NCI-H2227 treated with DMSO at 0.1 percent for 48 hours (cell line): ENCODE measurements at places on chromosomes 3 and 15.

DNA sequence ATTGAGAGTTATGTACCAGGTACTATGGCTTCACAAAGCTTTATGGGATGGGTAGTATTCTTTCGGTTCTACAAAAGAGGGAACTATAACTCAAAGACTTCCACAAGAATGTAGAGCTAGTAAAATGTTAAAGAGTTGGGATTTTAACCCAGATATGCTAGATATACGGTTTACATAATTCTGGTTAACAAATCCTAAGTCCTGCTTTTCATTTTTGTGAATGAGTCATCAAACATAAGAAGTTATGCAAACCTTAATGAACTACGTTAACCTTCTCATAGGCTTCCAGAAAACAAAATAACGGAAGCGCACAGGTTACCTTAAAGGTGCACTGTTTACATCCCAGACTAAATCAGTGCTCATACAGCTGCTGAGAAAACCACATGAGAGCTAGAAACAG is 1049.3 kb downstream of the MCTP2 start:
- DNase-seq = no peak

GRCh38 chr3:180320631-180321030 is 281.3 kb upstream of the TTC14 start:
- no peak for DNase-seq

GRCh38 chr3:46527239-46527638 is 29.5 kb downstream of the RTP3 start:
- DNase-seq = no peak

GRCh38 chr3:5022187-5022965 is 43.1 kb downstream of the BHLHE40 start:
- DNase-seq = no peak

DNA sequence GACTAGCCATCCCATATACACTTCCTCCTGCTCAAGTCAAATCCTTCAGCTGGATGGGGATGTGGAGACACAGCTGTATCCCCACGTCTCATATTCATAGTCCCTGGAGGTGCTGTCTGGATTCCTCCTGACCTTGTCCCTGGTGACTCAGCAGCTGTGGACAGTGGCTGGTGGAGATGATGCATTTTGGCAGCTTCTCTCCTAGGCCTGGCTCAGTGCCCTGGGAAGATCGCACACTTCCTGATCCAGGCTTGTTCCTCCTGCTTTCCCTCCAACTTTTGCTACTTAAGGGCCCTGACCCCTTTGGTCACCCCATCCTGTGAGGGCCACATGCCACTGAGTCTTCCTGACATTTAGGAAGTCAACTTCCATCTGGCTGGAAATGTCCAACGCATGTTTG is 44.4 kb downstream of the ADAMTSL3 start:
- no peak for DNase-seq

DNA sequence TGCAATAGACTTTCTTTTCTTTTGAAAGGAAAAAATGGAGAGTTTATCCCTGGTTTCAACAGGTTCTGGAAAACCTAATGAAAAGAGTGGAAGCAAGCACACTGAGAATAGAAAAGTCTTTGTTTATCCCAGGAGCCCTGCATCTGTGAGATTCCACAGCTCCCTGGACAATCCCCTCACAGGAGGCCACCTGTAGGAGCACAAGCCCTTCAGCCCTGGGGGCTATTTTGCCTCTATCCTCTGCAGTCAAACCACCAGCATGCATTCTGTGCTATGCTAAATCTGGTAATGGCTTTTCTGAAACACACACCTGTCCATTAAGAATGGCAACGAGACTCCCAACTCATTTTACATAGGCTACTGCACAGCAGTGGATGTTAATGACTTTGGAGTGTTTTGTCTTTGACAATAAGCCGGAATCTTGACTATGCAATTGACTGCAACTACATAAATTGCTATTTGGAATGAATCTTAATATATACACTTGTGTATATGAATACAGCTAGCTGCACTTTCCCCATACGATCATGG is 369.4 kb downstream of the NR2F2 start:
- no peak for DNase-seq

DNA sequence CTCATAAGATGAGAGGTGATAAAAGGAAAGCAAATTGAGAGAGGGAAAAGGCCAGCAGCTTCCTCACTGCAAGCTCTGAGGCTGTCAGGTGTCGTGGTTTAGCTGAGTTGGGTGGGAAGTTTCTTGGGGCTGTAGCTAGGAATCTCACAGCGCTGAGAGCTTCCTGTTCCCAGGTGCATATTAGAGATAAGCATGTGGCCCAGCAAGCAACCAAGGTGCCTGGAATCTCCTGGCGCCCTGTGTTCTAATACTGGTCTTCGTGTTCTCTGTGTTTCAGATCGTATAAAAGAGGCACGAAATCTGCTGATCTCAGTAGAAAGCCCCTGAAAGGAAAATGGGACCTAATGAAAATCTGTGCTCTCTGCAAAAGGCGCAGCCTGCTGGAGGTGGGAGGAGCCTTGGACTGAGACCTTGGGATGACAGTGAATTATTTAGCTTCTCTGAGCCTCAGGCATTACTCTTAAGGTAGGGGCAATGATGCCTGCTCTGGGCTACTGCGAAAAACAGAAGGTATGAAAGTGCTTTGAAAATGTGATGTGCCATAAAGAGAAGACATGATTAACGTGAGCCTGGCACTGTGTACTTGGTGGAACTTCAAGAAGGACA is 499.9 kb downstream of the TBL1XR1 start:
- DNase-seq = no peak

DNA sequence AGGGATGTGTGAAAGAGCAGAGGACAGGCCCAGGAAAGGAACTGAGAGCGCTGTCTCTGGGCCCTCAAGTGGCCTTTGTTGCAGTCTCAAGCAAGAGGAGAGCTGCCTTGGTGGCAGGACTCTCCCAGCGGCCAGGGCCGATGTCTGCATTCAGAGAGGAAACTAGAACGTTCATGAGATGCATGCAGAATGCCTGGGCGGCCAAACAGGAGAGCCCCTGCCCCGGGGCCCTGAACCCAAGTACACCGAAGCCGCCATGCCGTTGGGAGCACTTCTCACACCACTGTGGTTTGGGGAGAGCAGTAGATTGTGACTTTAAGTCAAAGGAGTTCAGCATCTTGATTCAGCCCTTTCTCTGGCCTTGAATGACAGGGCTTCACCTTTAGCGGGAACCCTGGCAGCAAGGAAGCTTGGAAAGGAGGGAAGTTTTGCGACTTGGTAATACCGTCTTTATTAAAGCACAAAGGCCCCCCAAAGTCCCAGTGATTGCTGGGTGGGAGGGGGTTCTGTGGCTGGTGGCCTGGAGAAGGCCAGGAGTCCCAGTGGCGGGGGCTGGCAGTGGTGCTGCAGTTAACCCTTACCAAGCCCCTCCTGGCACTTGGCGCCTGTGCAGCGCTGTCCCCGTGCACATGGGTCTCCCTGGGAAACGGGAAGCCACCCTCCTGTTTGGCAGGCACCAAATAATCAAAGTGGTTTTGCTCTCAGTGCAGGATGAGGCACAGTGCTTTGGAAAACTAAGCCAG is 36.2 kb downstream of the SLC6A11 start:
- DNase-seq = no peak

DNA sequence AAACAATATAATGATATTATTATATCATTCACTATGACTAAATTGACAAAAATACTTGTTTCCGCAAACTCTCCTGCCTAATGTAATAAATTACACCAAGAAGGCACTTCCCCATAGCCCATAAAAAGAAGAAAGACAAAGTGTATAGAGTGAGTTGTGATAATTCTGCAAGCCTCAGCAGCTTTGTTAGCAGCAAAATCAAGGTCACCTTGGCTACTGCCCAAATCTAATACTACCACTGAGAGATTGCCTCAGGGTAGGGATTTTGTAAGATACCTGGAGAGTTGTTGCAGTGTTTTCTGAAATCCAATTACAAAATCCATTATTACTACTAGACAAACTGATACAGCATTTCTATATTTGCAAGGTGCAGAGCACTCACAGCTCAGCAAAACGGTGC is 503.5 kb downstream of the FGF12 start:
- DNase-seq = no peak

DNA sequence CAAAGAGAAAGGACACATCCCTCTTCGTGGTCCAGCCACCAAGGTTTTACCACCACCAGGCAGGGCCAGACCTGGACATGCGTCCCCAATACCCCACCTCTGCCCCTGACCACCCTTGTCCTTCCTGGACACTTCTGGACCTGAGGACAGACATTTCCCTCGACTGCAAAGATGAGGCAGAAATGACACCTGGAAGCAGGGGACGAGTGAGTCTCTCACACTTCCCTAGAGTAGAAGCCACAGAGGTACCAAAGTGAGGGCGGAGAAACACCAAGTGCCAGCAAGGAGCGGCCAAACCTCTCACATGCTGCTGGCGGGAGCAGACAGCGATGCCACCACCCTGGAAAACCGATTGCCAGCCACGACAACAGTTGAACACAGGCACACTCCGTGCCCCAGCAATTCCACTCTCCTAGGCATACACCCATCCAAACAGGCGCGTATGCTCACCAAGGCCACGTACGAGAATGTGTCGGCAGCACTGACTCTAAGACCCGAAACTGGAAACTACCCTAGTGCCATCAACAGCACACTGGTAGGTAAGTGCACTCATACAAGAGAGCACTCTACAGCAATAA is 207.0 kb upstream of the NSMCE3 start:
- DNase-seq = no peak

DNA sequence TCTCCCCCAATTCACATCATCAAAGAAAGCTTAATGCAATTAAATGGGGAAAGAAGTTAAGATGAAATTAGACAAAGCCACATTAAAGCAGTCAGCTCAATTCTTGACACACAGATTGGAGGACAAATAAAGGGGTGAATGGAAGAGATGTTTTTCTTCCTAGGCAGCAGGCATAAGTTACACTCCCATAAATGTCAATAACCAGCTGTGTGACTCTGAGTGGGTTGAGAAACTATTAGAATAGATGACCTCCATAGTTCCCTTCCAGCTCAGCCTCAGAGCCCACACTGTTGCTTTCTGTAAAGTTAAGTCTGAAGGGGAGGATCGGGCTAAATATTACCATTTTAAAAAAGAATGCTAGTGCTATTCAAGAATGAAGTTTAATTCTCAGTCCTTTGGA is 71.0 kb downstream of the THBS1 start:
- DNase-seq = no peak

DNA sequence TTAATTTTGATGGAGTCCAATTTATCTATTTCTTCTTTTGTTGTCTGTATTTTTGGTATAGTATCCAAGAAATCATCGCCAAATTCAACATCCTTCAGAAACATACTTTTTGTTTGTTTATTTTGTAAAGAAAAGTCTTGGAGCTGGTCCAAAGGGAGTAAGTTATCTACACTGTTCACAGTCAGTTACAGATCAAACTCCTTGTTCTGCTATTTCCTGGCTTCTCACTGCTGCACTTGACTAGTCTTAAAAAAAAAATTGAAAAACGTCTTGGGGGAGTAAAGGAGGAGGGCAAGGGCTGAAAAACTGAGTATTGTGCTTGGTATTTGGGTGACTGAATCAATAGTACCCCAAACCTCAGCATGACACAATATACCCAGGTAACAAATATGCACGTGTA is 105.6 kb downstream of the NFKBIZ start:
- DNase-seq = no peak

GRCh38 chr15:90586948-90587347 is 57.2 kb downstream of the CRTC3 start:
- no peak for DNase-seq

DNA sequence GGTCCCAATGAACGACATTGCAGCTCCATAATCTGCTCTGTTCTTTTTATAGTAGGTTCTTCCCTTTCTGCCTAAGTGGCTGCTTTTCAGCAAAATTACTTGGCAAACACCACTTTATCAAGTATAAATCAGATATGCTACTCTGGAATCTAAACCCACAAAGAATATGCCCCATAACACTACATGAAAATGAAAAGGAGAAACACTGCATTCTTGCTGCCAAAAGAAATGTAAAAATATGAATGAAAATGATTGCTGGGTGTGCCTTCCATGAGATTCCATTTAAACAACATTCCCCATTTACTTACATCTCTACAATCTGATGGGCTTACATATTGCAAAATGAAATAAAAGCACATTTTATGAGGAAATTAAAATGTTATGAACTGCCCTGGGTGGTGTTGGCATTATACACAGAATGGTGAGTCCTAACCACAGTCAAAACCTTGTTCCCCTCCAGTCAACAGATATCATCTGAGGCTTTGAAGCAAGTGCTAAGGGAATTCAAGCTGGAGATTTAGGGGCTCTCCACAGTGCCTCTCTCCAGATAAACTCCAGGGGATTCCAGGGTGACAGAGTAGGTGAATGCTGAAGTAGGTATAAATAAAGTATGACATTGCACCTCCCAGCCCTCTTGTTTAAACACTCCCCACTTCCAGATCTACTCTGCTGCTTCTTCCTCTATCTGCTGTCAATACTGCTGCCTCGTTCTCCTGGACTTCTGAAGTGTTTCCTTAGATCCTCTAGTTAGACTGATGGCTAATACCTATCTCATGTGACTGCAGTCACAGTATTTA is 136.5 kb downstream of the RORA start:
- DNase-seq = no peak

DNA sequence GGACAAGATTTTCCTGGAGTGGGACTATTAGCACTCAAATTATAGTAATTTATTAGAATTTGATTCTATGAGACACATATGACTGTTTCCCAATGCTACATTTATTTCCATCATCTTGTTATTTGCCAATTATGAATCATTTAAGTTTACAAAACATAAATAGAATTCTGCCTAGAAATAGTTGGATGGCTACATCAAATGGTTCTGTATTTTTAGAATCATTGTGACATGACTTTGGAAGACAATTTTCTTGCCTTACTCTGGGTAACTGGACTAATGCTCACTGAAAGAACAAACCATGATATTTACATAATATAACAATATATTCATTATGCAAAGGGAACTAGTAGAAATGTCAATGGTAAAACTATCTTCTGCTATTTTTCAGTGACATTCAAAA is 173.5 kb downstream of the ZIC1 start:
- DNase-seq = no peak

DNA sequence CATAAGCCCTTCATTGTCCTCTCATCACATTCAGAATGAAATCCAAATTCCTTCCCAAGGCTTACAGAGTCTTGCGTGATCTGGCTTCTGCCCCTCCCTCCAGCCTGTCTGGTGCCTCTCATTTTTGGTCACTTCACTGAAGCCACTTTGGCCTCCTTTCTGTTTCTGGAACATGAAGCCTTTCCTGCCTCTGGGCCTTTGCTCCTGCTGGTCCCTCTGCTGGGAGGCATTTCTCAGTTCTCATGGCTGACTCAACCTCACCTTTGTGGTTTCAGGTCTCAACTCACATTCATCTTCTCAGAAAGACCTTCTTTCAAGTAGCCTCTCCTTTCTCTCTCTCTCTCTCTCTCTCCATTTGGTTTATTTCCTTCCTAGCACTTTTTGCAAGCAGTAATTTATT is 43.9 kb upstream of the BHLHE40 start:
- no peak for DNase-seq

- DNase-seq = no peak
These were observed 192.2 kb upstream of the TPM1 start for GRCh38 chr15:62850318-62850717.

DNA sequence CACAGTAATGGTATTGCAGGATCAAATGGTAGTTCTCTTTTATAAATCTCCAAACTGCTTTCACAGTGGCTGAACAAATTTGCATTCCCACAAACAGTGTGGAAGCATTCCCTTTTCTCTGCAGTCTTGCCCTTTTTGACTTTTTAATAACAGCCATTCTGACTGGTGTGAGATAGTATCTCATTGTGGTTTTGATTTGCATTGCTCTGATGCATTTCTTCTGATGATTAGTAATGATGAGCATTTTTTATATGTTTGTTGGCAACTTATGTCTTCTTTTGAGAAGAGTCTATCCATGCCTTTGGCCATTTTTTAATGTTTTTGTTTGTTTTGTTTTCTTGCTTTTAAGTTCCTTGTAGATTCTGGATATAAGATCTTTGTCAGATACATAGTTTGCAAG is 316.1 kb upstream of the TMCO5A start:
- DNase-seq = no peak
